Breast epithelium (tissue), 4 donors: ENCODE measurements at places on chromosomes 7 and 10.

- H3K27ac ChIP-seq, result no peak overlapping the region
- no peaks in the 10 kb centered on the region for H3K4me1 ChIP-seq
- no peaks in the 10 kb centered on the region for H3K36me3 ChIP-seq
These were observed 16.9 kb upstream of the STMP1 start for GRCh38 chr7:135645296-135645904.

GRCh38 chr10:48470893-48471805 is 133.7 kb downstream of the ARHGAP22 start:
- no peaks in the 10 kb centered on the region for H3K4me1 ChIP-seq
- H3K27me3 ChIP-seq, result no peaks in the 10 kb centered on the region
- no peak overlapping the region for H3K4me3 ChIP-seq
- H3K27ac ChIP-seq, result no peak overlapping the region
- no peak for DNase-seq
- H3K36me3 ChIP-seq, result no peaks in the 10 kb centered on the region

DNA sequence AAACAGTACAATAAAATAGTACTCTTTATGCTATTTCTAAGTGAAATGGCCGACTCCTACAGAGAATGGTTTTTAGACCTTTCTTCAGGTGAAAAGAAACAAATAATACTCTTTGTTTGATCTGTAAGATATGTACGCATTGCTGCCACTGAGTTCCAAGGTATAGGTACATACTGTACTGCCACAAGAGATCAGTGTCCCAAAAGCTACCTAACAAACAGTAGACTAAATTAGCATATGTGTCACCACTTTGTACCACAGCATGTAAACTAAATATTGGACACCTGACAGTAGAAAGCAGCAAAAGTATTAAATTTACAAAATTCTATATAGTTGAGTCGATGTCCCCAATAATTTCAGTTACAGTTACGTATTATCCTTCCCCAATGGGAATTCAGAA is 14.4 kb downstream of the MTPN start:
- no peaks in the 10 kb centered on the region for H3K4me1 ChIP-seq
- no peaks in the 10 kb centered on the region for H3K36me3 ChIP-seq
- H3K27ac ChIP-seq, result no peak overlapping the region
- no peak overlapping the region for H3K4me3 ChIP-seq
- DNase-seq, result no peak

DNA sequence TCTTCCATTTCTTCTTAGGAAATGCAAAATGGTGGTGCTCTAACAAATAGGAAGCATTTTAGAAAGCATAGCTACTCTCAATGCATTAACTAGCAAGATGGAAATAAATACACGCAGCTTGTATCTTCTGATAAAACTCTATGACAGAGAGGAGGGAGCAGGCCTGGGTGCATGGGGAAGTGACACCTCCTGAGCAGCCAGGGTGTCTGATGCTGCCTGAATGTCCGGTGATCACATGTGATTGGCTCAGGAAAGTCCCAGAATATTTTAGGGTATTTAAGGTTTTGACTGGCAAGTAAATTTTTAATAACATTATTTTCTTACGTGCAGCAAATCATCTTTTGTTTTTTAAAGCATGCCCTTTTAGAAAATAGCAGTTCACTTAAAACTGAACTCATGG is 261.0 kb upstream of the KLF6 start:
- H3K27ac ChIP-seq, result no peak overlapping the region
- no peaks in the 10 kb centered on the region for H3K36me3 ChIP-seq
- H3K4me1 ChIP-seq, result no peaks in the 10 kb centered on the region
- H3K27me3 ChIP-seq, result no peaks in the 10 kb centered on the region
- no peak for DNase-seq

DNA sequence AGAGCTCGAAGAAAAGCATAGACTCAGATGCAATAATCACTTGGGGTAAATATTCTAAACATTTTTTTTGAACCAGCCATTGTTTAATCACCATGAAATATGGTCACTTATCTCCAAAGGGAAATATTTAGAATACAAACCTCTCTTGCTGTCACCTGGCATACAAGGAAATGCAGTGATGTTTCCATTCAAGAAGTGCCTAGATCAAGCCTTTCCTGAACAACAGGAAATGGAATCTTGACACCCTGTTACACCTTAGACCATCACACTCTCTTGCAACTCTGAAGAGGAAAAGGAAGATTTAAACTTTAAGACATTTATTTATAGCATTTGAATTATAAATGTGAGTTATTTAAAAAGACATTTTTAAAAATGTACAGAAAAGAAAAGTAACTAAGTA is 263.0 kb upstream of the BMPER start:
- no peak overlapping the region for H3K27ac ChIP-seq
- no peak overlapping the region for H3K4me3 ChIP-seq
- no peaks in the 10 kb centered on the region for H3K27me3 ChIP-seq
- H3K4me1 ChIP-seq, result no peaks in the 10 kb centered on the region

DNA sequence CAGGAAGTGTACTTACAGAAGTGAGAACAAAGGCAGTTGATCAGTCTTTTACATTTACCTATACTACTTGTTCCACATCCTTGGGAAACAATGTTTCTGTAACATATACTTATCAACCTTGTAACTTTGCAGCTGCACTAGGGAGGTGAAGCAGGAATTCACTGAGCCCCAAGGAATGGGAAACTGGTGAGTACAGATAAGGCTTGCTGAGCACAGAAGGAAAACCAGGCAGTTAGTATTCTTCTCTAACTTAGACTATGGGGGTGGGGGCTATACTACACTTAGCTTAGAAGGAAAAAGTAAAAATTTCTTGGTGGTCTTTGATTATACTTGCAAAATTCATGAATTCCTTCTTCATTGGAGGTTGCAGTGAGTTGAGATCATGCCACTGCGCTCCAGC is 6.9 kb upstream of the ZNF33A start:
- H3K36me3 ChIP-seq, result no peaks in the 10 kb centered on the region
- no peak for DNase-seq
- H3K27me3 ChIP-seq, result no peaks in the 10 kb centered on the region
- H3K4me1 ChIP-seq, result no peaks in the 10 kb centered on the region

DNA sequence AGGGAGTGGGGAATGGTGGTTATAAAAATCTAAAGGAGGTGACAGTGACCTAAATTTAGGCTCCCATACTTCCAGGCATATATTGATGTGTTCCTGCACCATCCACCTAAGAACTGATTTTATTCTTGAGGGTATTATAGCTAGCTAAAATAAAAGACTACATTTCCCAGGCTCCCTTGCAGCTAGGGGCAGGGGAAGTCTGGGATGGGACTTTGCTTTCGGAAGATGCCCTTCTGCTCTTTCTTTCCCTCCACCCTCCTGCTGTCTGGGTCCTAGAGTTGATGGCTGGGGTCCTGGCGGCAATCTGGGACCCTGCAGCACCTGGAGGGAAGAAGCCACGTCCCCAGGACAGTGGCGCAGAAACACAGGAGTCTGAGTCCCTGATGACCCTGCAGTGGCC is 53.8 kb upstream of the SAMD8 start:
- no peak for DNase-seq
- H3K27ac ChIP-seq, result no peak overlapping the region
- no peaks in the 10 kb centered on the region for H3K4me1 ChIP-seq
- H3K27me3 ChIP-seq, result no peaks in the 10 kb centered on the region
- H3K36me3 ChIP-seq, result no peaks in the 10 kb centered on the region

DNA sequence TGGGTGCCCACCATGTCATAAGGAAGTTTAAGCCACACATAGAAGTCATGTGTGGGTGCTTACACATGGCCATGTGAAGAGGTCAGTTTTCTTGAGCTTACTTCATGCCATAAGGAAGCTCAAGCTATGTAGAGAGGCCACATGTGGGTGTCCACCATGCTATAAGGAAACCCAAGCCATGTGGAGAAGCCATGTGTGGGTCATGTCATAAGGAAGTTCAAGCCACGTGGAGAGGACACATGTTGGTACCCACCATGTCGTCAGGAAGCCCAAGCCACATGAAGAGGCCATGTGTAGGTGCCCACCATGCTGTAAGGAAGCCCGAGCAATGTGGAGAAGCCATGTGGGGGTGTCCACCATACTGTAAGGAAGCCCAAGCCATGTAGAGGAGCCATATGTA is 1089.2 kb upstream of the AUTS2 start:
- no peak overlapping the region for H3K4me3 ChIP-seq
- no peak for DNase-seq
- H3K27me3 ChIP-seq, result no peaks in the 10 kb centered on the region
- H3K36me3 ChIP-seq, result no peaks in the 10 kb centered on the region
- no peaks in the 10 kb centered on the region for H3K4me1 ChIP-seq
- no peak overlapping the region for H3K27ac ChIP-seq

DNA sequence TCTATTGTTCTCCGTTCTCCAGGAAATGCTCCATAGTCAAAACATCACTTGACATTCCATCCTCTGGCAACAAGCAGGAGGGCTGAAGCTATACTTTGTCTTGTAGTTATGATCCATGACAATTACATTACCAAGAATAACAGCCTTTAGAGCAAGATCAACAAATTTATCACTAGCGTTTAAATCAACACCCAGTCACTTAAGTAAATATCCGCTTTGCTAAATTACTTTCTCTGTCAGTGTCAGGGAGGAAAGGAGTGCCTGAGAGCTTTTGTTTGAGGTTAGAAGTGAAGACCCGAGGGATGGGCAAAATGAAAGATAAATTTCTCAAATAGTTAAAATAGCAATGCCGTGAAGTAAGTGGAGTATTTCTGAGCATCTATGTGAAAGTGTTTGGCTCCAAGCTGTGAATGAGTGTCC is 236.1 kb upstream of the BMPER start:
- DNase-seq, result no peak
- H3K27ac ChIP-seq, result no peak overlapping the region
- no peaks in the 10 kb centered on the region for H3K36me3 ChIP-seq

DNA sequence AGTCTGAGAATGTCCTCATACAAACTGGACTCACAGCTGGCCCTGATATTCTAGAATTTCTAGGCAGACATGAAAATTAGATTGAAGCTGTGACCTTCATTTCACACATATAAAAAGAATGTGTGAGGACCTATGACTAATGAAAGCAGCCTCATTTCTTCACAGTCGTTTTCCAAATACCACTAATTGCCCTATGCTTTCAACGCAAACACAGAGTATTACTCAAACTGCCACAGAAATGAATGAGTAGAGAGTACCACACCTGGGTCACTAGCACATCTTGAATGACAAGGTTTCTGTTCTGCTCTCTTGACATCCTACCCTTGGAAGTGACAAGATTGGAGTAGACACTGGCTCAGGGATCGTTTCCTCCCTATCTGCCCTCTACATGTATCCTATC is 142.4 kb downstream of the C1GALT1 start:
- H3K4me3 ChIP-seq, result no peak overlapping the region
- H3K4me1 ChIP-seq, result peaks cover 5% of the 10 kb centered on the region
- DNase-seq, result no peak
- no peaks in the 10 kb centered on the region for H3K36me3 ChIP-seq
- no peak overlapping the region for H3K27ac ChIP-seq
- H3K27me3 ChIP-seq, result no peaks in the 10 kb centered on the region

DNA sequence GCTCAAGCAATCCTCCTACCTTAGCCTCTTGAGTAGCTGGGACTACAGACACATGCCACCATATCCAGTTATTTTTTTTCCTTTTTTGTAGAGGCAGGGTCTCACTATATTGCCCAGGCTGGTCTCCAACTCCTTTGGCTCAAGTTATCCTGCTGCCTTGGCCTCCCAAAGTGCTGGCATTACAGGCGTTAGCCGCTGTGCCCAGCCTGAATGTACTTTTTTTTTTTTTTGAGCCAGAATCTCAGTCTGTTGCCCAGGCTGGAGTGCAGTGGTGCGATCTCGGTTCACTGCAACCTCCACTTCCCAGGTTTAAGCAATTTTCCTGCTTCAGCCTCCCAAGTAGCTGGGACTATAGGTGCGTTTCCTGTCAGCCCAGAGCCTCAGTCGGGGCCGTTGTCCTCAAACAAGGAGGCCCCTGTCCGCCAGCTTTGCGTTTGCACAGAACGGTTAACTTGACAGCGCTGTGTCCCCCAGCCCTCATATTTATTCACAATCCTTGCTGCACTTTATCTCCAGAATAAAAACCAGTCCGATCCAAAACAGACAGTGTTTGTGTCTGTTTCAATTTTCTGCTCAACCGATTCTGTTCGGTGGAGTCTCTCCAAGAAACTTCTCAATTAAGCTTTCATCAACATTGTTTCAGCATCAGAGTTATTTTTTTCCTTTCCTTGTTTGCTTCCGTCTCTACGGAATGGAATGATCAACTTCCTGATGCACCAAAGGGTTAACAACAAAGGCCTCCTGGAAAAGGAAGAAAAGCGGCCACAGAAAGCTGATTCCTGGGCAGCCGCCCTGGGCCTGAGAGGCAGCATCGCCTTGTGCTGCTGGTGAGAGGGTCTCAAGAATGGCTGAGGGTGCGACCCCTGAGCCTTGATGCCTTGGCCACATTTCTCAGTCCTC is 64.5 kb downstream of the PDIA4 start:
- no peak for DNase-seq
- H3K27me3 ChIP-seq, result no peaks in the 10 kb centered on the region
- peak overlapping the region; percentile 56 for H3K27ac ChIP-seq
- H3K36me3 ChIP-seq, result no peaks in the 10 kb centered on the region
- peak overlapping the region; percentile 63 for H3K4me3 ChIP-seq
- no peaks in the 10 kb centered on the region for H3K4me1 ChIP-seq

DNA sequence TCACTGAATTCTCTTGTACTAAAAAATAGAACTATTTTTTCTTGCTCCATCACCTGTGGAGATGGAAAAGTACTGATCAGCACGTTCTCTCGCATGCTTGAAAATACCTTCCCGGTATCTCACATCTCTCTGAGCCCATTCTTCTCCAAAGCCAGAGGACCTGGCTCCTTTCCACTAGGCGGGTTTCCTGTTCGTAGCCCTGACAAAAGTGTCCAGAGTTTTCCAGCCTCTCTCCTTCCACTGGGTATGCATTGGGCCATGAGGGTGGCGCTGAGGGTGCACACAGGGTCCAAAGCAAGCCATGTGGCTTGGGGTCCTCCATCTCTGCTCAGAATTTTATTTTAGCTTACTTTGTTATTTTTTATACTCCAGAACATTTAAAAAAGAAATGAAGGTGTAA is 16.3 kb upstream of the SRGN start:
- H3K36me3 ChIP-seq, result no peaks in the 10 kb centered on the region
- H3K27ac ChIP-seq, result no peak overlapping the region
- DNase-seq, result no peak
- no peak overlapping the region for H3K4me3 ChIP-seq

DNA sequence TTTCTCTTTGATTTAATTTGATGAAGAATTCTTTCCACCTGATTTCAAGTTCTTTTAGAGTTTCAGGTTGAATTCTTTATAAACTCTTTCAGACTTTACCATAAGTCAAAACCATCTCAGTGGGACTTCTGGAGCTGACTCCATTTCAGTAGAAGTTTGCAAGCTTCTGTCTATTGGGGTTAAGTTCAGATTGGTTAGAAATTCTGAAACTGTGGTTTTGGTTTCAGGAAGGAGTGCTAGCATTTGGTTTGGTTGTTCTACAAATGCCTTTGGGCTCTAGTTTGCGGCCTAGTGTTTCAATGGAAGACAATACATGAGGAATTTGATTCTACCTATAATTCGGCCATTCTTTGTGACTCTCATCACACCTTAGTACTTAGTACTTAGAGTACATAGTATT is 176.8 kb upstream of the RHOBTB1 start:
- no peaks in the 10 kb centered on the region for H3K4me1 ChIP-seq
- no peak overlapping the region for H3K27ac ChIP-seq
- H3K27me3 ChIP-seq, result no peaks in the 10 kb centered on the region
- DNase-seq, result no peak
- H3K36me3 ChIP-seq, result no peaks in the 10 kb centered on the region

- no peak for DNase-seq
- no peak overlapping the region for H3K4me3 ChIP-seq
- H3K4me1 ChIP-seq, result no peaks in the 10 kb centered on the region
- no peaks in the 10 kb centered on the region for H3K36me3 ChIP-seq
These were observed 22.0 kb upstream of the GSDME start for GRCh38 chr7:24779283-24779655.
